ENCODE measurements at places on chromosomes 12 and 14.

- DNase-seq, result no peak
These were observed 170.1 kb upstream of the FRMD6 start for GRCh38 chr14:51481643-51482042.

GRCh38 chr14:51308866-51309265 lies 68.8 kb downstream of the TMX1 start:
- DNase-seq, result no peak

DNA sequence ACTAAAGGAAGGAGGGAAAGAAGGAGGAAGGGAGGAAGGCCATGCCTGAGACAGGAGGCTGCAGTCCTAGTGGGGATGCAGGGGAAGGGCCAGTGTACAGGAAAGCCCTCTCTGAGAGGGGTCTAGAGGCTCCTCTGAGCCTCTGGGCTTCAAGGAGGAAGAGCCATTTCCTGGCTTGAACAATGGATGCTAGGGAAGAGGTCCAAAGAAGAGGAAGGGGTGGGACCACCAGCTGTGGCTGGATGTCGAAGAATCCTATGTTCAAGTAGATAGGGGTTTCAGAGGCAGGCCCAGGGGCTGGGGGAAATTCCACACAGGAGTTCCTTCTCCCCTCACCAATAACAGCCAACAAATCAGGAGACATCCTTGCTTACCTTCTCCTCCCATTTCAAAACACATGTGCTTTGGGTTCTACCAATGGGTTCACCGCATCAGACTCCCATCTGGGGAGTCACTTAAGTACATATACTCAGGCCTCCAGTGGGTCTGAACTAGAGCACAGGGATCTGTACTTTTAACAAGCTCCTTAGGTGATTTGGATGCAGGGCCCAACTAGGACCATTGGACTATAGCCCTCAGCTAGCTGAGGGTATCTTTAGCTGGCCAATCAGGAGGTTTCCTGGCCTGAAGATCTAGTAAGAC lies 32.4 kb downstream of the PRPF40B start:
- no peak for DNase-seq

DNA sequence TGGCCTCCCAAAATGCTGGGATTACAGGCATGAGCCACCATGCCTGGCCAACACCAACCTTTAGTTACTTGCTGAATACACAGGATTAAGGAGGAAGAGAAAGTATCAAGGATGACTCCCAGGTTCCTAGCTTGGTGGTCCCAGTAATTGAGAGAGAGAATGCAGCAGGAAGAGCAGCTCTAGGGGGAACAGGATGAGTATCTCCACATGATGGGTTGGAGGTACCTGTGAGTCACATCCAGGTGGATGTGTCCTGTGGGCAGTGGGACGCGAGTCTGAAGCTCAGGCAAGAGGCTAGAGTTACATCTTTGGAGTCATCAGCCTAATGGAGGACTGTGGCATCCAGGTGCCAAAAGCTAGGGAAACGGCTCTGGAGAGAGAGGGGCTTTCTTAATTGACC lies 47.1 kb downstream of the MDM2 start:
- no peak for DNase-seq

DNA sequence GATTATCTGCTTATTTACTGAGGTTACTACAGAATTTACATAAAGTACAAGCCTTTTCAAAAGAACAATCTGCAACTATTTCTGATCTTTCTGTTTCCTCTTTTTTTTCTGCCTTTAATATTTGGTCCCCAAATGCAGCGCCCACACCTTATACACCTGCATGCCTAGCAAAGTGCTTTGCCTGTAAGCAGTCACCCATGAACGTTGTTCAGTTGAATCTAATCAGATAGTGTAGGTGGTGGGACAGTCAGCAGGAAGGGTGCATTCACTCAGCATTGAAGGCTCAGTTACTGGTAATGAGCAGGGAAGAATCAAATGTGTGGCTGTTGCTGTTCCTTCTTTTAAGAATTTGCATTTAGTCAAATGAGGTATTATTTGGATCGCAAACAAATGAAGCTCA lies 108.4 kb downstream of the GPR135 start:
- no peak for DNase-seq

DNA sequence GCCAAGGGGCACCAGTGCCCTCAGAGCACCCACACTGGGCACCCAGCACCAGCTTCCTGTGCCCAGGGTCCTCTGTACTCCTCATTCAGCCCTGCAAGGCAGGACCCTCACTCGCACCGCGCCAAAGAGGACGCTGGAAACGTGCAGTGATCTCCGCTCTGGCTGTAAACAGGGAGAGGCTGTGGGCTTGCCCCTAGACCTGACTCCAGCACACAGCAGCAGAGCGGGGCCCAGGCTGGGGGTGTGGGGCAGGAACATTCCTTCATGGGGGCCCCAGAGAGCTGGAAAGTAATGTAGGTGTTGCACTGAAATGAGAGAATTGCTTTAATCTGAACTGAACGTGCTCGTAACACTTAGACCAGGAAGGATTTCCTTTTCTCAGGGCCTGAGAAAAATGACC lies 5.0 kb upstream of the BRF1 start:
- no peak for DNase-seq

DNA sequence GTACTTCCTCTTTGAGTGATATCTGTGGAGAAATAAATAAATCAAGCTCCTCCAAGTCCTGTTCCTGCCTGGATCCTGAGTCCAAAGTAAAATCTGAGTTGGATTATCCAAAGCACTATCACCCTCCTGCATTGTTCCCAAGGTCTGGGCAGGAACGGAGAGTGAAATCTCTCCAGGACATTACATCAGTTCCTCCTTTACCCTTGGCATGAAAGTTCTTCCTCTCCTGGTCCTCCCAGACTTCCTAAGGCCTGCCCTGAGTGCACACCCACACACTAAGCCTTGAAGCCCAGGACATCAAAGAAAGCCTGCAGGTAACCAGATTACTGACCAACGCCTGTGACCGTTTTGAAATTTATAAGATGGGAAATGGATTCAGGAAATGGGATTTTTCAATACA lies 206.8 kb upstream of the BCL2L14 start:
- DNase-seq, result no peak

DNA sequence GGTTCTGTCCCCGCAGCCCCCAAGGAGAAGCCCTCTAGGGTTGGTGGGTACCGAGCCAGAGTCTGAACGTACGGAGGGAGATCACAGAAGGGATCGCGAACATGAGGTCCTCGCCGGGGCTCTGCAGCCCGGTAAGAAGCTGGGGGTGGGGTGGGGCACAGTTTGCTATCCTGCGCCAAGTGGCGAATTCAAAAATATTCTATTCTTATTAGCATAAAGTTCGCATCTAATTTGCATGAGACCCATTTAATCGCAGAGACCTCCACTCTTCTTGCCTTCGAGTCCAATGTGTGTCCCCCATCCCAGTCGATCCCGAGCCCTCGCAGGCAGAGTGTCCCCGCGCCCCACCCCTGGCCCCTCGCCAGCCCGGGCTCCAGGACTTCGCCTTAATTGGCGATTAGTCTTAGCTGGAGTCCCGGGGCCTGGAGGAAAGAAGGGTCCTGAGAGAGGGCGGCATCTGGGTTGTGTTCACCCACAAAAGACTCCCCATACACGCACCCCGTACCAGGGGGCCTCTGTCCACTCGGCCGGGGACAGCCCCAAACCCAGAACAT lies 604 bp upstream of the ARHGEF25 start:
- DNase-seq, result no peak

DNA sequence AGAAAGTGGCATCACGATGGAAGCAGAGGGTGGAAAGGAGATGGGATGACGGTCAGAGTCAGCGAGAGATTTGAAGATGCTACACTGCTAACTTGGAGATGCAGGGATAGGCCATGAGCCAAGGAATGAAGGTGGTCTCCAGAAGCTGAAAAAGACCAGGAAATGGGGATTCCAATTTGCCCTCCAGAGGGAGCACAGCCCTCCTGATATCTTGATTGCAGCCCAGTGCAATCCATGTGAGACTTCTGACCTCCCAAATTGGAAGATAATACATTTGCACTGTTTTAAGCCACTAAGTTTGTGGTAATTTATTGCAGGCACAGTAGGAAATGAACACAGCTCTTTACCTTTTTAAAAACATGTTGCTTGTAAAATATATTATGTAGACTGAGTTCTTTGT lies 549.5 kb downstream of the VRK1 start:
- DNase-seq, result no peak

GRCh38 chr12:48640428-48640827 lies 41.6 kb downstream of the KANSL2 start:
- no peak for DNase-seq

DNA sequence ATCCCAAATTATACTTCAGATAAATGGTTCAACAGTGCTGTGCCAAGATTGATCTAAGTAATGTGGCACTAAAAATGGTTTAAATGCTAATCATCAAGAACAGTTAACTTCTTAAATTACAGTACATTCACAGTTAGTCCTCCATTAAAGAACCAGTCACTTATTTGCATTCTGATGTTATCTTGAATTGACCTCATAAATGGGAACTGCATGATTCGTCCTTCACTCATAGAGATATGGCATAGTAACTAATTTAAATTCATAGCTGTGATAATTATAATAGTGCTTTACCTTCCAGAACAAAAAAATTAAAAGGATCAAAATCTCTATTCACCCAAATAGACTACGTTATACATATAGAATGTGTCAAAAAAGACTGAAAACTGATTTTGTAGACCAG lies 61.1 kb downstream of the COCH start:
- DNase-seq, result no peak

GRCh38 chr14:54175298-54175942 lies 218.8 kb upstream of the BMP4 start:
- peak; percentile 8 for DNase-seq

DNA sequence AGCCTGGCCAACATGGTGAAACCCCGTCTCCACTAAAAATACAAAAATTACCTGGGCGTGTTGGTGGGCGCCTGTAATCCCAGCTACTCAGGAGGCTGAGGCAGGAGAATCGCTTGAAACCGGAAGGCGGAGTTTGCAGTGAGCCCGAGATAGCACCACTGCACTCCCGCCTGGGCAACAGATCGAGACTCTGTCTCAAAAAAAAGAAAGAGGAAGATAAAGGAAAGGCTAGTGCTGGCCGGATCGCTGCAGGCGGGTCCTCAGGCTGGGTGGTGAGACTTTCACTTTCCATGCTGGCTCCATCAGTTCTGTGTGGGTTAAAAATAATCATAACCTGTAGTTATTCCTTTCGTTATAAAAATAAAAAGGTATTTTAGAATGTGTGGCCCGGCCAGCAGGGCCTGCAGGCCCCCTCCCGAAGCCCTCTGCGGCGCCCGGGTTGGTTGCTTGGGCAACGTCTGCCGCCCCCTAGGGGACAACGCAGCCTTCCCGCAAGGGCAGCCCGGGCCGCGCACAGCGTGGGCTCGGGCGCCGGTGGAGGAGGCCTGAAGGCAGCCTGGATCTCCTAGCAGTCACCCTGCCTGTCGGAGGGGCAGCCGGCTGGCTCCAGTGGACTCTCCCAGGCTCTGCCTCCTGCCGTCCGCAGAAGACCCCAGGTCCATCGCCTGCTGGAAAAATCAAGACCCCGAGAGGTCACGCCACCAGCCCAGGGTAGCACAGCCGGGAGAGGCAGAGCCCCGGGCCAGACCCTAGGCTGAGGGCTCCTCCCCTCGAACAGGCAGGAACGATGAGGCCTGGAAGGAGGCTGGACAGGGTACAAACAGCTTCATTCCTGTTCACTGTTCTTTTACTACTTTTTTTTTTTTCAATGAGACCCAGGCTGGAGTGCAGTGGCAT lies 5.0 kb upstream of the SLC25A47 start:
- no peak for DNase-seq

DNA sequence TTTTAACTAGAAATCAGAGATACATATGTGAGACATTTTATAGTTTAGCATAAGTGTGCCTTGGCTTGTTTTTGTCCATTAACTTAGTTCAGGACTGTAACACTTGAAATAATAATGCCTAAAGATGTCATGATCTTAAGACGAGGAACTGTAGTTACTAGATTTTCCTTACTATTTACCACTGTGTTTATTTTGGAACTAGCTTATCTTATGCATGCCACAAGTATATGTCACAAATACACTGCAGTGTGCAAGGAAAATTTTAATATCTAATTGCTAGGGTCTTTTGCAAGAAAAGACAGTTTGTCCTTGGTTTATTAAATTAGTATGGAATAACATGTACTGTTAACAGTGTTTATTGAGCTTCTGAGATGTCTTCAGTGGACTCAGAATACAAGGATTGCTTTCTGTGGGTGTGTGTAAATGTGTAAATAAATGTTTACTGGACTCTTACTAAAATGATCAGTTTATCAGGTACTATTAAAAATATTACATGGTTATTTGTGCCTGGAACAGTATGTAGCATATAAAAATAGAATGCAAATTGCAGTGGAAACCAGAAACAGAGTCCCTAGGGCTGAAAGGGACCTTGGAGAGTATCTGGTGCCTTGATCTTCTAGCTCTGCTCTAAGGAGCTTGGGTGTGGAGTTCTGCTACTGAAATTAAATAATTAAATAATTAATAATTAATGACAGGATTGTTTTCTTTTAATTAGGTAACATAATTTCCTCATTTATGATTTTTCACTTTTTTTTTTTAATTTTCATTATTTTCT lies 58.1 kb downstream of the FGD4 start:
- no peak for DNase-seq

GRCh38 chr14:55333711-55334485 lies 62.7 kb downstream of the FBXO34 start:
- DNase-seq, result no peak

DNA sequence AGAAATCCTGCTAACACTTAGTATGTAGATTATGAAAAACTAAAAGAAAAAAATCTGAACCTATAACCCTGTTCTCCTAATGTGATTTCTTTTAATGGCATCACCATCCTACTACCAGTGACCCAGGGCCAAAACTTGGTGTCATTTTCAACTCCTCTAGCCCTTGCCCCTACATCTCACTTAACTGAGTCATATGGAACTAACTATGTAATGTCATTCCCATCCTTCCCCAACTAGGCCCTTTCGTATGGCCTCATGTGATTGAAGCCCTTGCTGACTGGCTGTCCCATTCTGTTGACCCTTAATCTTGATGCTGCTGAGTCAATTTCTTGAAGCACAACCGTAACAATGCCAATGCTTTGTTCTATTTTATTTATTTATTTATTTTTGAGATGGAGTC lies 7.6 kb downstream of the DMAC2L start:
- DNase-seq, result no peak

DNA sequence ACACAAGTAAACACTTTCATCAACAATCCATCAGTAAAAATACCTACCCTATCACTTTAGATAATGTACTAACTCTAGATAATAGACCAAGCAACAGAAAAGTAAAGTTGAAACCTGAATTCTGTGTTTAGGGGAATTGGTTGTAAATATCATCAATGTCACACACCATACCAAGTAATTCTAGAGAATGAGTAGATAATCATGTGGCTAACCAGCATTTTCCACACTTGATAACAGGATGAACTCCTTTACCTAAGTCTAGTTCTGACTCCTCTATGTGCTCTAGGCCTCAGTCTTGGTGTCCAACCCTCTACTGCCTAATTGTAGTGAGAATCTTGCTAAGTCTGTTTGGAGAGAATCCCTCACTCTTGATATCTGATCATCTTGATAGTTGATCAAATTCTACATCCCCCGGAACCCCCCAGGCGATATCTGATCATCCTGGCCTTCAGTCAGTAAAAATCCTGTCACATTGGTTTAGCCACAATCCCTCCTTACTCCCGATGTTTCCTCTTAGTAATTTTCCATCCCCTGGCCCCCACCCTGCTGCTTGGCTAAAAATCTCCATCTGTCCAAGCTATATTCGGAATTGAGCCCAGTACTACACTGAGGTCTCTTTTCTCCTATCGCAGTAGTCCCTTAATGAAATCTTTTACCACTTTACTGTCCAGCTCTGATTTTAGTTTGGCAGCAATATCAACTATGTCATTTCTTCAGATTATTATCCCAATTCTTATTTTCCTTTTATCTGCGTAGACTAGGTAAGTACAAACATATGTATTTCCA lies 3.4 kb upstream of the SLCO1A2 start:
- no peak for DNase-seq

Measured in RCC 7860 (cell line).